ENCODE measurements at places on chromosomes 13 and 19. TPM values are rescaled to one million over a fixed set of nuclear protein-coding genes. Genes with fewer than 3 reads are reported as not detected.

CAPN12 gene
- total RNA-seq = 38.4 TPM

GGN gene
- total RNA-seq = 2.1 TPM

CLEC4M gene
- total RNA-seq = not detected

PDCD5 gene
- total RNA-seq = 127 TPM

DNAAF3 gene
- total RNA-seq = 76.6 TPM

ZNF565 gene
- total RNA-seq = 3.3 TPM

RPL18A gene
- total RNA-seq = 1,887 TPM

ADM5 gene
- total RNA-seq = 14.2 TPM

CARS2 gene
- total RNA-seq = 67.0 TPM

VSTM1 gene
- total RNA-seq = not detected

ZFP28 gene
- 3.2 TPM for total RNA-seq

U2AF1L4 gene
- total RNA-seq = 14.3 TPM

IGSF23 gene
- not detected for total RNA-seq

ZNF667 gene
- not detected for total RNA-seq

ARID3A gene
- total RNA-seq = 9.2 TPM

LENG9 gene
- total RNA-seq = 7.0 TPM

UQCR11 gene
- total RNA-seq = 275 TPM

PRX gene
- total RNA-seq = 9.2 TPM

CD79A gene
- 0.33 TPM for total RNA-seq

ZNF578 gene
- not detected for total RNA-seq

CEACAM1 gene
- total RNA-seq = 1.6 TPM

LGALS14 gene
- not detected for total RNA-seq

ZNF415 gene
- total RNA-seq = 12.9 TPM

FPR3 gene
- total RNA-seq = not detected

GPR18 gene
- total RNA-seq = not detected

ZNF677 gene
- 10.2 TPM for total RNA-seq

PSG7 gene
- not detected for total RNA-seq

USP12 gene
- total RNA-seq = 15.4 TPM

NCR1 gene
- total RNA-seq = not detected

IL17D gene
- 0.35 TPM for total RNA-seq

IL12RB1 gene
- 1.1 TPM for total RNA-seq

LILRB4 gene
- not detected for total RNA-seq

CFD gene
- 8.0 TPM for total RNA-seq

ZNF146 gene
- 68.0 TPM for total RNA-seq

COX6B1 gene
- total RNA-seq = 489 TPM

CCDC70 gene
- not detected for total RNA-seq

FGF21 gene
- total RNA-seq = 0.78 TPM

CGB1 gene
- 0.83 TPM for total RNA-seq

ZNF439 gene
- total RNA-seq = 0.83 TPM

SIGLEC6 gene
- not detected for total RNA-seq

METTL21C gene
- total RNA-seq = not detected

MAB21L1 gene
- total RNA-seq = not detected

KIR3DL2 gene
- total RNA-seq = not detected

B9D2 gene
- total RNA-seq = 10.8 TPM

LSM4 gene
- total RNA-seq = 291 TPM

ZFP14 gene
- total RNA-seq = 6.7 TPM

ZNF626 gene
- 3.6 TPM for total RNA-seq

YIF1B gene
- total RNA-seq = 33.6 TPM

THAP8 gene
- 6.2 TPM for total RNA-seq

ANKLE1 gene
- total RNA-seq = 0.65 TPM

ADGRE2 gene
- total RNA-seq = 0.26 TPM

CACNG6 gene
- total RNA-seq = 11.5 TPM

EDNRB gene
- total RNA-seq = not detected

Measured in PC-9 (cell line).